Activated naive CD4-positive, alpha-beta T cell treated with anti-CD3 and anti-CD28 coated beads, Interleukin-2, amount 10 ng/mL, durations not matched to agents 7 days and 5 days (primary cell): ENCODE measurements at places on chromosomes 16 and 17.

- no peak for DNase-seq
Observed at GRCh38 chr16:84071121-84071520, 28.5 kb upstream of the SLC38A8 start.

DNA sequence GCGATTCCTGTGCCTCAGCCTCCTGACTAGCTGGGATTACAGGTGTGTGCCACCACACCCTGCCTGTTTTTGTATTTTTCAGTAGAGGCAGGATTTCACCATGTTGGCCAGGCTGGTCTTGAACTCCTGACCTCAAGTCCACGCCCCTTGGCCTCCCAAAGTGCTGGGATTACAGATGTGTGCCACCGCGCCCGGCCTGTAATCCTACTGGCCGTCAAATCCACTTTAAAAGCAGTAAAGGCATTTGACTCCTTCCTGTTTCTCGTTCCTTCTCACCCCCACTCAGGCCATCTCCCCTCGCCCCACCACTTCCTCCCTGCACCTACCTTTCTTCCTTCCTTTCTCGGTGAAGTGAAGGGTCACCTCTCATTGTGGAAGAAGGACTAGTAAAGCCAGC is 69.4 kb upstream of the CREBBP start:
- no peak for DNase-seq

DNA sequence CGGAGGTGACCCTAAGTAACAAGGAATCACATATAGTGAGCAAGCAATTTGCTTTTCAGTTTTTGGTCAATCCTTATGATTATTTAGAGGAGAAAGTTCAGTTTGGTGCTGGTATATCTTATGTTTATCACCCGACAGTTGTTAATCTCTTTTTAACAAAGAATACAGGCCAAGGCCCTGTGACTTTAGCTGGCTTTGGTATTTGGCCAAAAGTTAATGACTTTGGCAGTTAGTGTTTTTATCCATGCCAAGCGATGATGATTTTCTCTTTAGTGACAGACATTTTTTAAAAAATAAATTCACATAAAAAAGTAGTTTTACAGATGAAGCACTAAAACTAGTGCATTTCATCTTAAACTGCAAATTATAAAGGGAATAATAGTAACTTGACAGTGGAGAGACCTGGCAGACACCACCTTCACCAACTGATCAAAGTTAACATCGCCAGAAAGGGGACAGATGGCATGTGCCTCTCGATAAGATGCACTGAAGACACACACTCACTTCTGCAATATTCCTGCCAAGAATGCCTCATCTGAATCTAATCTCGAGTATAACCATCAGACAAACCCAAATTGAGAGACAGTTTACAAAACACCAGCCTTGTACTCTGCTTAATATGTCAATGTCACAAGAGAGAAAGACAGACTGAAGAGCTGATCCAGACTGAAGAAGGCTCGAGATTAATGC is 6.9 kb downstream of the DEXI start:
- DNase-seq = no peak

GRCh38 chr16:58085584-58086251 is 43.5 kb downstream of the CFAP20 start:
- no peak for DNase-seq

DNA sequence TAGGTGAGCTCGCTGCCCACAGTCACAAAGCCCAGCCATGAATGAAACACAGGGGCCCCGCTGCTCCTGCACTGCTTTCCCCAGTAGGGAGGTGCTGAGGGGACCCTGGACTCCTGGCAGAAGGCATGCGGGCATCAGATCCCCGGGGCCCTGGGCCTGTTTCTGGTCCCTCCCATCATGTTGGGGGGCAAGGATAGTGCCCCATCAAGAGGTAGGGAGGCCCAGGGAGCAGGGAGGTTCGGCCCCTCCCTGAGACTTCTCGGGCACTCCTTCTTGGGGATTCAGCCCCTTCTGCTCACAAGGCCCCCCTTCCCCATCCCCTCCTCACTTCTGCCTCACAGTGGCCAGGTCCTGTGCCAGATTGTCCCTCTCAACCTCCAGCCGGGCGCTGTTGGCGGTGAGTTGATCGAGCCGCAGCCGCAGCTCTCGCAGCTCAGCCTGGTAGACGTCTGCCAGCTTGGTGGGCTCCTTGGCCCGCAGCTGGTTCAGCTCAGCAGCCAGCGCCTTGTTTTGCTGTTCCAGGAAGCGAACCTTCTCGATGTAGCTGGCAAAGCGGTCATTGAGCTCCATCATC is 515 bp downstream of the GFAP start:
- DNase-seq = no peak

GRCh38 chr17:4766201-4766600 is 5.5 kb upstream of the TM4SF5 start:
- DNase-seq = no peak

GRCh38 chr17:3870871-3871306 is 22.0 kb downstream of the CAMKK1 start:
- no peak for DNase-seq

GRCh38 chr16:49854188-49854795 is 1.6 kb downstream of the ZNF423 start:
- DNase-seq = no peak

DNA sequence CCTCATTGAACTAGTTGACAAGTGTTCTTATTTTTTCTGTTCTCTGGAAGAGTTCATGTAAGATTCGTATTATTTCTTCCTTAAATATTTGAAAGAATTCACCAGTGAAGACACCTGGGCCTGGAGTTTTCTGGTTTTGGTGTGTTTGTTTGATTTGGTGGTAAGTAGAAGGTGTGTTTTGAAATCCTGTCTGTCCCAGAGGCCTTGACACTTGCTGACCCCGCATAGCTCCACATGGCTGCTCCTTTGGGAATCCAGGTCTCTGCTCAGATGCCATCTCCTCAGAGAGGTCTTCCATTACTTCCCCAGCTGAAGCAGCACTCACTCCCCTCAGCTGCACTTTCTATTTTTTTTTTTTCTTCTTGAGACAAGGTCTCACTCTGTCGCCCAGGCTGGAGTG is 5.7 kb upstream of the NUP93 start:
- no peak for DNase-seq
